ENCODE measurements at places on chromosomes 4 and X.

- DNase-seq: no peak
Measured at GRCh38 chr4:72767618-72768302, 198.7 kb upstream of the ADAMTS3 start.

DNA sequence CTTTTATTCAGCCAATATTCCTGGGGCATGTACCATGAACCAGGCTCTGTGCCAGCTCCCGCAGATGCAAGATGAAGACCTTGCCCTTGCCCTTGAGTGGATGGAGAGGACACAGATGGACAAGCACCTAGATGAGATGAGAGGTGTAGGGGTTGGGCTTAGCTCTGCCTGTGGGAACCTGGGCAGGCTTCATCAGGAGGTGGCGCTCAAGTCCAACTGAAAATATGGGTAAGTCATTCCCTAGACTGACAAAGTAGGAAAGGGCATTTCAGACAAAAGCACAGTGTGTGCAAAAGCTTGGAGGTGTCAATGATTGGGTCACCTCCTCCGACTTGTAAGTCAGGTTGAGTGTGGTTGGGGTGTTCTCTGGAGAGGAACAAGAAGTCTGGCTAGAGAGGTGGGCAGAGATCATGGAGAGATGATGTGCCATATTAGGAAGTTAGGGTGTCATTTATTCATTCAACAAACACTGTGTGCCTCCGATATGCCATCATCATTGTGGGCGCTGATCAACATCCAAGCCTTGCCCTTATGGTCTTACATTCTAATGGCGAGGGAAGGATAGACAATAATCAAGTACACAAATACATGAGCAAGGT is 64.6 kb downstream of the ANAPC4 start:
- no peak for DNase-seq

- DNase-seq: no peak
Measured at GRCh38 chrX:113959912-113960626, 623.8 kb upstream of the HTR2C start.

DNA sequence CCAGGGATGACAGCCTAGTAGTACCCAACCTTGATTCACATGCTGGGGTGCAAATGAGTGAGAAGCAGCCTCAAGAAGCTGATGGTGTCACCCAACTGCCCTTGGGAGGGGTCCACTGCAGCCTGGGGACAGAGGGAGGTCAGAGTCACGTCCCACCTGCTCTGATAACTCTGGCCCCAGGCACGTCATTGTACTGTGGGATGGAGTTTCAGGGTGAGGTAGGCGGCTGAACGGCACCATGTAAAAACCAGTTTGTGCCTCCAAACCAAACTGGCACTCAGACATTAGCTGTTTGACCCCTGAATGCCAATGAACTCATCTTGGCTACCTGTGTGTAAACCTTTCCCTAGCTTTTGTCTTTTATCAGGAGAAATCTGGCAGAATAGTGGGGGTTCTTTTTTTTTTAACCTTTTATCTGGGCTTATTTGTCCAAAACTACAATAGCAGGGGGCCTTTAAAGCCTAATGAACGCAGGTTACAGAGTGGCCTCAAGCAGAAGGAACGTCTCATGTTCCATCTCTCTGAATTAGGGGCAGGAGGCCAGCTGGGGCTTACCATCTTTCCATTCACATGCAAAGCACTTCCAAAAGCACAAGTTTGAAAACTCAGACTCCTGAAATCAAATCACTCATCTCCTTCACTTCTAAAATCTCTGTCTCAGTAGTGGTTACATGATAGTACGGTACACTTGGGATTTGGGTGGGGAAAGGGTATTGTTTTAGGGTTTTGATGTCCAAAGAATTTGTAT is 89.4 kb downstream of the IRF2 start:
- DNase-seq: no peak

- DNase-seq: no peak
Measured at GRCh38 chr4:64899563-64899962, 490.3 kb upstream of the TECRL start.
